ENCODE measurements at places on chromosomes 3 and 15.

- no peak for DNase-seq
Observed at GRCh38 chr15:73711526-73711925, 27.3 kb downstream of the CD276 start.

DNA sequence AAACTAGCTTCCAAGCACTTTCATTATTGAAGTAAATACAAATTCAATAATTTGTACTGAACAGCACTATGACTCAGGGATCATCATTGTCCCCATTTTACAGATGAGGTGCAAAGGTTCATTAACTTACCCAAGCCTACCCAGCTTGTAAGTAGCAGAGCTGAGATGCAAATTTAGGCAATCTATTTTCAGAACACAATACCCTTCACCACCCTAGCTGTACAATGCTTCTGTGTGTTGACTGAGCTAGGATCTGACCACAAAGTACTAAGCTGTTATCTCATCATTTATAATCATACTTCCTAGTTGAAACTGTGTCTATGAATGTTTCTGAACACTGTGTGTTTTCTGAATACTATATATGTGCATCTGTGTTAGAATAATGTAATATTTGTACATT is 3.2 kb upstream of the ILDR1 start:
- DNase-seq = no peak

DNA sequence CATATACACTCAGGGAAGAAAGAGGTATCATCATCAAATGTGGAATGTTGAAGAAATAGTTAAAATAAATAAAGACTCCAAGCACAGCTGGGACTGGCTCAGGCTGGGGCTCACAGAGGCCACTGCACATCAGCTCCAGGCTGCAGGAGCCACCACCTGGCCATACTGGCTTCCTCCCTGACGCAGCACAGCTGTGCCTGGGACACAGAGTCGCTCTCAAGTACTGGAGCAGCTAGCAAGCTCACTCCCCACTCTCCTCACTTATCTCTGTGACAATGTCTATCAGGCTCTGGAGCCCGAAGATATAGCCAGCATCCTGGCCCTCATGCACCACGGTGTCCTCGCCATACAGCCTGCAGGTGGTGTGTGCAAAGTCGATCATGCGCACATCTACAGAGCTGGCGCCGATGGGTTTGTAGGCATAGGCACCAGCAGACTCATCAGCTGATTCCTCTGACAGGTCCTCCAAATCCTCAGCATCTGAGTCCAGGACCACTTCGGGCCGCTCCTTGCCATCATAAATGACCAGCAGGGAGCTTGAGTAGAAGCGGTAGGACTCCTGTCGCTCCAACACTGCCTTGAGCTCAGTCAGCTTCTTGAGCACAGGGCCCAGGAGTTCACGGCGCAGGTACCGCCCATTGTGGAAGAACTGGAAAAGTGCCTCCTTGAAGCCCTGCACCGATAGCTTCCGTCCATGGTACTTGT is 2.5 kb upstream of the NCKIPSD start:
- DNase-seq = no peak

DNA sequence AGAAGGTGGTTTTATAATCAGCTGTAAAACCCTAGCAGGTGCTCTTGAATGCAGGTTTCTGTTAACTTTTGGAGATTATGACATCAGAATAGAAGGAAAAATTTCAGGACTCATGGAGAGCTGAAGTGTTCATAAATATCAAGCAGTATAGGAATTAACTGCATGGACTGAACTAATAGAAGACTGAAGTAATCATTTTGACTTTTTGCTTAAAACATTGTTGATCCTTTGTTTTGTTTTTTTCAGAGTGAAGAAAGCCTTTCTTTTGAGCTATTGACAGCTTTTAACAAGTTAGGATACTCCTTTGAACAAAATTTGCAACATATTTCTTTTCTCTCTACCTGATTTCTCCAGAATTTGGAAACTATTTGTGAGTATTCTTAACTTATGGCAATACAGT is 70.6 kb upstream of the DAZL start:
- no peak for DNase-seq

GRCh38 chr15:43346305-43346704 is 15.9 kb upstream of the LCMT2 start:
- DNase-seq = no peak

DNA sequence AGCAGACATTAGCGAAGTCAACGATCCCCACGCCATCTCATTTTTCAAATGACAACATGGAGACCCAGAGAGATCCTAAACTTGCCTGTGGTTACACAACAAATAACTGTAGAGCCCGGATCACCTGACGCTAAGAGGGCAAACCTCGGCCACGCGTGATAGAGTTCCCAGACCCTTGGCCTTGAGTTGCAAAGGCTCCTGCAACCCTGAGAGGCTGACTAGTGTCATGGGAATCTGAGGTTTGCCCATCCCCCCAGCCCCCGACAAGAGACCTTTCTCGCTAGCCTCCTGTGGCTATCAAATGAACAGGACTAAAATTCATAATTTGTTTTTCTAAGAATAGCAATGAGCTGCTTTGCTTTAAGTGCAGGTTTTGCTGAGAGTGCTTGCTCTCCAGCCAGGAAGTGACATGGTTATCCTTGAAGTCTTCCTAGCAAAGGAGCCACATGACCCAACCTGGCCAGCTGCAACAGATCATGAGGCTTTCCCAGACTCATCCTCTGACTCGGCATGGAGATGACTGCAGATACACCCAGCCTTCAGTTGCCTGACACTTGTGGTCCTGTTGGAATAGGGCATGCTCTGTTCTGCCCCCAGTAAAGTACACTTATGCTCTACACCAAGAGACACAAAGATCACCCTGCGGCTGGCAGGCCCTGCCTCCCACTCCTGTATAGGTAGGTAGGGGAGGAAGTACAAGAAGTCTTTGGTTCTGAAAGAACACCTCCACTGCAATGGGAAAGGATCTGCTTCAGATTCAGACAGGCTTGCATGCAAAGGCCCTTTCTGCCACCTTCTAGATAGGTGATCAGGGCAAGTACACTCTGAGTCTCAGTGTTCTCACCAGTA is 36.0 kb downstream of the MCF2L2 start:
- no peak for DNase-seq

DNA sequence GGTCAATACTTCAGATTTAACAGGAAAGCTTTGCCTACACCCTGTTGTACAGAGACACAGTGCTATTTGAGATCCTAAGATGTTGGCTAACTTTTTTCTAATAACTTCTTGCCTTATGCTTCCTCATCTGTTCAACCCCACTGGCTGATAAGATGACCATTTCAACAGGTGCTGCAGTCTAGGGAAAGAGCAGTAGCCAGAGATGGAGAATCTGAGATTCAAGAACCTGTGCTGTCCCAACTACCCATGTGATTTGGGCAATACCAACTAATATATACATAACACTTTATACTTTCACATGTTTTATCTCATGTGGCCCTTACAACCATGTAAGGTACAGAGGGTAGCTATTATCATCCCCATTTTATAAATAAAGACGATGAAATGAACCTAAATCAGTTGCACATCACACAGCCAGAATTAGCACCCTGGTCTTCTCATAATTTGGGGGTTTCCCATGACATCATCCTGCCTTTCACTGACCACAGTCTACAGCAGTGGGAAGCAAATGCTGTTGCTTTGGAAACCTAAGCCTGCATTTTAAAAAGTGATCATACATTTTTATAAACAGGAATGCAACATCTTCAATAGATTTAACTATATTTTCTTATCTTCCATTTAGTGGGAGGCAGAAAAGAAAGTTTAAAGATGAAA is 9.7 kb downstream of the TTC23 start:
- no peak for DNase-seq

DNA sequence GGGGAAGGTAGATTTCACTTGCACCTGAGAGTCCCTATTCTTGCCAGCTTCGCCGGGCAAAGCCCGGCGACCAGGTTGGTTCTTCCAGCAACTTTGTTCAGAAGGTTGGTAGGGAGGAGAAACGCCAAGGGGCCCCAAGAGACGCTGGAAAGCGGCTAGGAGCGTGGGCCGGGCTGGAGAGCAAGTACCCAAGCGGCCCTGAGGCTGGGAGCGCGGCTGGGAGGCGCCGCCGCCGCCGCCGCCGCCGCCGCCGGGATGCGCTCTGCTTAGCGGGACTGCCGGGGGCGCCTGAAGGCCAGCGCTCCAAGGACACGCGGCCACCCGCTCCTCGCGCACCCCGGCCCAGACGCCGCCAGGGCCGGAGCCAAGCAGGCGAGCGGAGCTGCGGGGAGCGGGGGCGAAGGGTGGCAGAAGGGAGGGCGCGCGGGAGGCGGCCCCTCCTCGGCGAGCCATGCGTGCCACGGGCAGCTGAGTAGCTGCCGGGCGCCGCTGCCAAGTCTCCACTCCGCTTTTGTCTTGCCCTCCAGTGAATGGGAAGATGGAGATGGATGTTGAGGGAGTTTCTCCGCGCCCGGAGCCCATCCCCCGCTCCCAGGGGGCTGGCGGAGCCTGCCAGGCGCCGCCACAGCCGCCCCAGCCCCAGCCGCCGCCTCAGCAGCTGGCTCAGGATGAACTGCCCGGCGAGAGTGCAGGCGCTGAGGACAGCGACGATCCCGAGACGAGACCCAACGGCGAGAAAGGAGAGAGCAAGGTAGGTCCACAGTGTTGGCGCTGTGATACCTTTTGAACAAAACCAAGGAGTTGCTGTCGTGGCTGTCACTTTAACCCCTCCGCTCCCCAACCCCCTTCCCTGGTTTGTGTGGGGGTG is 227.4 kb upstream of the AZI2 start:
- peak; percentile 81 for DNase-seq

DNA sequence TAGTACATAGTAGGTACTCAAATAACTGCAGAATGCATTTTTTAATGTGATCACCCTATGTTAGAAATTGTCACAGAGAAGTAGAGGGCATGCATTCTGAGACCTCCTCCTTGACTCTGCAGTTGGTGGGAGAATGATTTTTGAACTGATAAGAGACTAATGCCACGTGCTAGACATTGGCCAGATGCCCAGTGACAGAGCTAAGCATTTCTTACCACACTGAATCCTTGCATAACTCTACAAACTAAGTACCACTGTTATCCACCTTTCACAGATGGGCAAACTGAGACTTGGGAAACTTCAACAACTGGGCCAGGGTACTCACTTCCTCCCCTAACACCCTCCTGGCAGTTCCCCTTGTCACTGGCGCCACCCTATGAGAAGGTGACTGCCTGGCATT is 33.5 kb upstream of the SPATA12 start:
- DNase-seq = no peak

DNA sequence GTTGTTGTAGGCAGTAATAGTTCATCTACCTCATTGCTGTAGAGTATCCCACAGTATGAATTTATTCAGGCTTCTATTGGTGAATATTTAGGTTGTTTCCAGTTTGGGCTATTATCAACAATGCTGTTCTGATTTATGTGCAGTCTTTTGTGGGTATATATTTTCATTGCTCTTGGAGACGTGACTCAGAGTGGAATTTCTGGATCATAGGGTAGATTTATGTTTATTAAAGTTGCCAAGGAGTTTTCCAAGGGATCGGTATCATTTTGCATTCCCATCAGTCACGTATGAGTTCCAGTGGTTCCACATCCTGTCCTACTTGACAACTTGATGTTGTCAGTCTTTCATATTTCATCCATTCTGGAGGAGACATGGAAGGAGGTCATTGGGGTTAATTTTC is 8.4 kb upstream of the HRH1 start:
- no peak for DNase-seq

All from NCI-H1105 treated with DMSO at 0.1 percent for 48 hours (cell line).